ENCODE measurements at places on chromosomes 2 and 18. TPM values are rescaled to one million over a fixed set of nuclear protein-coding genes. Genes with fewer than 3 reads are reported as not detected.

- no peak for DNase-seq
Measured at GRCh38 chr2:162327134-162327769, 8.8 kb upstream of the IFIH1 start.

The KCNG2 gene
- 0.19 TPM for total RNA-seq

DNA sequence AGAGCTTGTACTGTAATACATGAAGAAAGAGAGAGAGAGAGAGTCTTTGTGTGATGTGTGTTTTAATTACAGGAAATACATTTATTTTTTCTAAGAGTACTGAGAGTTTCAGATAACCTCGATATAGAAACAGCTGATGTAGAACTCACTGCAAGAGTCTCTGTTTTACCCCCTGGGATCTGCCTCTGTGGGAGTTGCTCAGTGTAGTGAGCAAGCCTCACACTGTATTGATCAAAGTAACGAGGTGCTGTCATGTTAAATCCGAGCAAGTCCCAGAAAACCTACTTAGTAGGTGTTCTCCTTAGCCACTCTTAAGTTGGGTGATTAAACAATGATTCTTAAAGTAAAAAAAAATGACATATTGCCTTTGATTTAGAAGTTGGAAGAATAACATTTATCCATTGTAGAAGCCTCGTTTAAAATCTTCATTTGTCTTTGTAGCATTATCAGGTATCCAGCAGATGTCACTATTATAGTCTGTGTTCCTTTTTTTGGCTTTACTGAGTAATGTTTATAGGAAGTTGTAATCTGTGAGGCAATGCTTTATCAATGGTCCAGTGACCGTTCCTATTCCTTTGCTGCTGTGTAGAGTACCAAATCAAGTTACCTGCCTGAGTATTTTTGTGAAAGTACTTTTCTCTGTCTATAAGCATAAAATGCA is 219.0 kb downstream of the MYO3B start:
- no peak for DNase-seq

DNA sequence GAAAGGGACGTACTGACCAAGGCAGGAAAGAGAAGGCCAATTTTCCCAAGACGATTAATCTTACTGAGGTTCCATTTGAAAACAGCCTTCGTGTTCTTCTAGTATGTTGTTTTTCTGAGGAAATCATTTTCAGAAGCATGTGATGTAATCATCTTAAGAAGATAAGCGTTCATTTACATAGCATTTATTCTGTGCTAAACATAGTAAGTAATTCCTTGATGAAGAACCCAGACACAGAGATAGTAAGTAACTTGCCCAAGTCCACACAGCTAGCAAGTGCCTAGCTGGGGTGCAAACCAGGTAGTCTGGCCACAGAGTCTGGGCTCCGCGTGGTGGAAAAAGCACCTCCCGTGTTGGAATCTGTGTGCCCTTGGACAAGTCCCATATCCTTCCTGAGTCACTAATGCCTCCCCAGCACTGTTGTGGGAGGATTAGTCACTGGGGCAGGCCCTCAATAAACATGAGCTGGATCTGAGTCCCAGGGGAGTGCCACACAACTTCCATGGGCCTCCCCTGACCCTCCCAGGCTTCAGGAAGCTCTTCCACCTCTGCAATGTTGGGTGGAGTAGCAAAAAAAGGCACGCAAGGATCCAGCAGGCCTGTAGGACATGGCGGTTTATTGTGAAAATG is 26.9 kb upstream of the ASAP2 start:
- DNase-seq = no peak

GRCh38 chr2:152523091-152523490 is 188.1 kb downstream of the FMNL2 start:
- DNase-seq = no peak

The ACMSD gene
- not detected for total RNA-seq

- no peak for DNase-seq
Measured at GRCh38 chr18:3340015-3340681, 78.2 kb downstream of the MYL12B start.

The CPLX4 gene
- total RNA-seq = 0.05 TPM

DNA sequence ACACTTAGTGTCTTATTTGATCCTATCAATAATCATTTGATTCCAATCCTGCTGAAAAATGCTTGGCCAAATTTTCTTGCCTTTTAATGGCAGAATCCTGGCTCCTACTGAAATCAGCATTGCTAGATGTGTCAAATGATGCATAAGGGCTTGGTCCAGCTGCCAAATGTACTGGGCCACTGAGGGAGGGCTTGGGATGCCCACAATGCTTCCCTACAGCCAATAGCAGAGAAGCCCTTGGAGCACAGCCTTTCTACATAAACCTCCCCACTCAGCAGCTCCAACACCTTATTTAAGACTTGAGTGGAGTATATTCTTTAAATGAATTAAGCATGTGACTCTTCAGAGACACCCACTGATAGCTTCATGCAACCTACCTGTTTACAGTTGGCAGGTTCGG is 3.6 kb downstream of the ALK start:
- no peak for DNase-seq

GRCh38 chr2:50535971-50536759 is 495.8 kb downstream of the NRXN1 start:
- peak; percentile 12 for DNase-seq

The GPR39 gene
- 0.09 TPM for total RNA-seq

- DNase-seq = no peak
Measured at GRCh38 chr2:44061876-44062275, 66.1 kb upstream of the LRPPRC start.

The RAD51AP2 gene
- not detected for total RNA-seq

DNA sequence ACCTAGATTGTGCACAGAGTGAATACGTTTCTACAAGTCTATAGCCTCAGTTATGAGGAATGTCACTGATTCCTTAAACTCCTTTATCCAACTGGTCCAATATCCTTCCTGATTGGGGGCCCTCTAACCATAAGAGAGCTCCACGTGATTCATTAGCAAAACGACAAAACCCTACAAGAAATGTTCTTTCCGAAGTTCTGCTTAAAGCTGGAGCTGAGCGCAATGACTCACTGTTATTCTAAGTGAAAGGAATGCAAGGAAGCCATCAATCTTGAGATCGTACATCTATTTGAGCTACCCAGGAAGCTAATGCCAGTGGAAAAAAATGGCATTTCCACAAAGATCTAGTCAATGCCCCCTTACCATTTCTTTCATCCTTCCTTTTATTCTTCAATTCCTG is 354.9 kb upstream of the CDH20 start:
- no peak for DNase-seq

The MEP1B gene
- total RNA-seq = 0.19 TPM

The AQP4 gene
- 0.24 TPM for total RNA-seq

DNA sequence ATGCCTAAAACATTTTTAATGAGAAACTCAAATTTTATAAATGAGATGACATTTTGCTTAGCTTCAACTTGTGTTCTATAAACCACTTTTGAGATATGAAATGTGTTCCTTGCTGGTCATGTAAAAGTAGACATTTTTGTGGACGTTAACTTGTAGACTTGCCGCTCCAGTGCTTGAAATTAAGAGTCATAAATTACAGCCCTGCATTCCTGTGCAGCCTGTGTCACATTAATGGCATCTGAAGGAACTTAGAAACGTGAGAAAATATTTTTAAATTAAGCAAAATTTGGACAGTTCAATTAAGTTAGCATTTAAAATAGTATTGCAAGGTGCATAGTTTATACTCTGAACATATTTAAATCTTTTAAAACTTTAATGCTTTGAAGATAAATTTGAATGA is 98.3 kb upstream of the LDLRAD4 start:
- no peak for DNase-seq

The SLC30A3 gene
- total RNA-seq = 0.05 TPM

DNA sequence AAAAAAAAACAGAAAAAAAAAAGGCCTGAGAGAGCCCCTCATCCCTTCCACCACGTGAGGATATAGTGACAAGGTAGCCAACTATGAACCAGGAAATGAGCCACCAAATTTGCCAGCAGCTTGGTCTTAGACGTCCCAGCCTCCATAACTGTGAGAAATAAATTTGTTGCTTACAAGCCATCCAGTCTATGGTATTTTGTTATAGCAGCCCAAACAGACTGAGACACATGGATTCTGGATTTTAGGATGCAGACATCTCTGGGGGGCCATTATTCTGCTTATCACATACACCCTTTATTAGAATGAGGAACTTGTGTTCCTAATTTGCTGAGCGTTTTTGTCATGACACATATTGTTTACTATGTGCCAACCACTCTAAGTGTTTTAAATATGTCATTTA is 5.4 kb upstream of the YIPF4 start:
- no peak for DNase-seq

- no peak for DNase-seq
Measured at GRCh38 chr2:74915743-74916142, 42.7 kb upstream of the POLE4 start.

- DNase-seq = no peak
Measured at GRCh38 chr2:170745305-170745704, 24.9 kb upstream of the ERICH2 start.

DNA sequence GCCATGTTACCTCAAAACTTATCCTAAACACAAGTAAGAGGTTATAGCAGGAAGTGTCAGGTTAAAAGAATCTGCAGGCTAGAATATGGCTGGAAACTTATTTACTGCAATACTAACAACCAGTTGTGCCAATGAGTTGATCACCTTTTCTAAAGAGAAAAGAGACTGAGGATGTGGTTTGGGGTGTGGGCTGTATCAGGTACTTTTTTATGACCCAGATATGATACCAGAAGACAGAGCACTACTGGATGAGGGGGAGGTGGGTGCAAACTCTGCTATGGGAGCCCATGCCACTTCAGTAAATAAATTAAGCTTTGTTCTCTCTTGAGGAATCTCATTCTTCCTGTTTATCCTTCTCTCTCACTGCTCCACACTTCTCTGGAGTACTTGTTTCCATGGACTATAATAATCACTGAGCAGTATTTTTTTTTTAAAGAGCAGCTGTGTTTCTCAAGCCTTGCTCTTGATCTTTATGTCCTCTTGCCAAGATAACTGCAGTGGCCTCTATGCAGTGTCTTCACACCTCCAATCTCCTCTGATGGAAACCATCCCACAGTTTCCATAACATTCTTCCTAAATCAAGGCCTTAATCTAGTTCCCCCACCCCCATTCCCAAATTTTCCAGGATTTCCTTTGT is 51.2 kb upstream of the NOSTRIN start:
- peak; percentile 53 for DNase-seq

DNA sequence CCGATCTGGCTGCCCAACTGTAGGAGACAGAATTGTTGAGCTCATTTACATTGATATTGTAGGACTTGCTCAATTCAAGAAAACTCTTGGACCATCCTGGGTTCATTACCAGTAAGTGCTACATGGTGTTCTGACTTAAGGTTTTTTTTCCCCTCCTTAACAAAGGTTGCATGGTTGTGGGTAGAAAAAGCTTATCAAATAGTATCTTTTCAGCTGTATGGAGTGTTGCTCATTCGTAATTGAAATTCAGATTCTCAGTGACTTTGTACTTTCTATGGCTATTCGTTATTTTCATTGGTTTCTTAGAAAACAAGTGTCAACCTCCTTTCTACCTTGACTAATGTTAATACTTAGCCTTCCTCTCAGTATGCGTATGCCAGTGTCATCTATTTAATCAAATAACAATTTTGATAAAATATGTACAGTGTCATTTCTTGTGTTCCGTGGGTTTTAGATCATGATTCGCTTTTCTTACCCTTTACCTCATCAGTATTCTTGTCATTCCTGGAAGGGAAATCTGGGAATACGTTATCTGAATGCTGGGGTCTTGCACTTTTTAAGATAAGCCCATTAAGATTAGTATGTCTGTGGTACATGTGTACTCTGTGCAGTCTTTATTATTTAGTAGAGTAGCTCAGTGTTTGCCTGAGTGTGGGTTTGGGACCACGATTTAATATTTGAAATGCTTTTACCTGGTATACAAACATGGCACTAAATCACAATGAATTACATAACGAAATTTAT is 91.3 kb downstream of the MGAT5 start:
- no peak for DNase-seq

The SCN9A gene
- total RNA-seq = 5.6 TPM

DNA sequence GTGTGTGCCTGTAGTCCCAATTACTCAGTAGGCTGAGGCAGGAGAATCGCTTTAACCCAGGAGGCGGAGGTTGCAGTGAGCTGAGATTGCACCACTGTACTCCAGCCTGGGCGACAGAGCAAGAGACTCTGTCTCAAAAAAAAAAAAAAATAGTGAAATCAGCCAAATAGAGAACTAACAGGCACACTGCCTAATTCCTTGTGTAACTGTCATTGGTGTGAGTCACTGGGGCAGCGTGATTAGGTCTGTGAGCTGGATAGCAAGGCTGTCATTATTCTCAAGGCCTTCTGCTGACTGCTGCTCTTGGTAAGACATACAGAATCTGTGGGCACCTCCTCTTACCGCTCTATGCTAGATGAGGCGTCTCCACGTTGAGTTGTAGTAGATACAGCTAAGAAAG is 270.3 kb downstream of the NEDD4L start:
- DNase-seq = no peak

GRCh38 chr2:151337643-151338042 is 19.7 kb upstream of the TNFAIP6 start:
- no peak for DNase-seq

- DNase-seq = no peak
Measured at GRCh38 chr2:236089271-236090026, 78.7 kb downstream of the GBX2 start.

Measured in thymus (tissue), 14 donors.